ENCODE measurements at places on chromosomes 5 and 9.

DNA sequence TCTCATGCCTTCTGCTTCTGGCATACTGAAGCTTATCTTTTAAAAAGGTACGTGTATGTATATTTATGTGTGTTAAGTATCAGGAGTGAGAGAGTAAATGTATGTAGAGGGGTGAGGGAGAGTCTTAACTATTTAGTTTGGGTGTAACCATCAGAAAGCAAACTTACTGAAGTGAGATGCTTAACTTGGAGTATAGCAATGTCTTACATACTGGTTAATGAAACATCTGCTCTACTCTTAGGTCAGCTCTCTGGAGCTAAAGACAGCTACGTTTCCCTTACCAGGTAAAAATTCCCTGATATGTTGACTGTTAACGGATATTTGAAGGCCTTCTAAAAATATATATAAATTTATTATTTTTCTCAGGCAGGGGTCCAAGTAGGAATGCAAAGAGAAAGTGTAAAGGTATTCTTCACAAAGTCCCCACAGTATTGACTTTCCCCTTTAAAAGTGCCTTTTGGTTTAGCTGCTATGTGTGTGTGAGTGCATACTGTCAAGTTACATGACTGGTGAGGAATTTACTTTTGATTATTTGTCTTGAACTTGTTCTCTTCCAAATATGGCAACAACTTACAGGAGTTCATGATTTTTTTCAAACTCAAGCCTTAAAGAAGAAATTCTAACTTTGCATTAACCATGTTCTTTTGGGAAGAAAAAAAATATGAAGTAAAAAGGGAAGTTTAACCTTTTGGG is 12.3 kb upstream of the C5orf24 start:
- DNase-seq: no peak

DNA sequence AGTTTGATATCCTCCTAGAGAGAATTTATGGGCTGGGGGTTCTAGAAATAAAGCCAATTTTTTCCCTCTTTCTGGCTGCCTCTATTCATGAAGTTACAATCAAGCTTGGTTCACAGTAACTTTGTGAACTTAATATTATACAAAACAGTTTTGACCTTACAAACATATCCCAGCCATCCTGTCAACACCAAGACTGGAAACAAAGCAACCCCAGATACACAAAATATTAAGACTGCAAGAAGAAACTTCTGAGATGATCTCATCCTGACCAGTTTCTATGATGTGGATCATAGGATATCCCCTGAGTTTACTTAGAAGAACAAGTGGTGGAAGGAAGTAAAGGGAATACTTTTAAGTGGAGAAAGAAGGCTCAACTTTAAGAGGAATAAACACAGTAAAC is 28.3 kb upstream of the CER1 start:
- DNase-seq: no peak

- DNase-seq: no peak
Observed at GRCh38 chr5:3602785-3603502, 7.3 kb downstream of the IRX1 start.

DNA sequence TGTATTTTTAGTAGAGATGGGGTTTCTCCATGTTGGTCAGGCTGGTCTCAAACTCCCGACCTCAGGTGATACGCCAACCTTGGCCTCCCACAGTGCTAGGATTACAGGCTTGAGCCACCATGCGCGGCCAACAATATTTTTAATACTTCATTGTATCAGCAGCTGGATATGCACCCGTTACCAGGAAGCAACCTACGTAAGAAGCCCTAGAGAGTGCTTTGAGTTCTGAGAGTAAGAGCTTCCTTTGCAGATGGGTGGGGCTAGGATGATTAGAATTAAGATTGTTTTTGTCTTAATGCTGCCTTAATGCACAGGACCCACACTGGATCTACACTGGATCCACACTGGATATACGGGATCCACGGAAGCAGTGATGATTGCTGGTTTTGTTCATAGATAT is 123.9 kb upstream of the ABCA1 start:
- DNase-seq: no peak

Data from NCI-H748 treated with DMSO at 0.1 percent for 48 hours (cell line).